ENCODE measurements at places on chromosomes 13 and 19.

DNA sequence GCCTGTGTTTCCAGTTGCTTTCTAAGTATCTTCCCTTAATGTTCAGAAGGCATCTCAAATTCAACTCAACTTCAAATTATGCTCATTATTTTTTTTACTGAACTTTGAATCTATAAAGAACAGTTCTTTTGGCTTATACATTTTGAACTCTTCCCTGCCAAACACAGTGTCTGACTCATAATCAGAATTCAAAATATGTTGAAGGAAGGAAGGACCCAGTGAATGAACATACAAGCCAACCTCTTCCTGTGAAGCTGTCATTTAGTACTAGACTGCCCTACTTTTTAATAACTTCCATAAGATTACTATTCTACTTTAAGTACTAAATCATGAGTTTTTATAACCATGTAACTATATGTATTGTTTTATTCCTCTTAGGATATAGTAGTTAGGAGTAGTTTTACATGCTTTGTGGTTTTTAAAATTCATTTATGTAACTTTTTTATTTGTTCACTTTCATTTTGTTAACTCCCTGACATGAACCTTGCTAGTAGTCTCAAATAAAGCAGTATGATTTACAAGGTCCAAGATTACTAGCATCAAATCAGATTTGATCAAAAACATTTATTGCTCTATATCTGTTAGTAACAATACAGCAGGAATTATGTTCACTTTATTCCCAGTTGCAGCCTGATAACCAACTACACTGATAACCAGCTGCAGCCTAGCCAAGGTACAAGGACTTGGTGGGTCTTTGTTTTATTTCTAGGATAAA is 6.4 kb downstream of the NUDT15 start:
- DNase-seq = no peak

GRCh38 chr13:19573120-19573716 is 11.9 kb upstream of the TPTE2 start:
- no peak for DNase-seq

DNA sequence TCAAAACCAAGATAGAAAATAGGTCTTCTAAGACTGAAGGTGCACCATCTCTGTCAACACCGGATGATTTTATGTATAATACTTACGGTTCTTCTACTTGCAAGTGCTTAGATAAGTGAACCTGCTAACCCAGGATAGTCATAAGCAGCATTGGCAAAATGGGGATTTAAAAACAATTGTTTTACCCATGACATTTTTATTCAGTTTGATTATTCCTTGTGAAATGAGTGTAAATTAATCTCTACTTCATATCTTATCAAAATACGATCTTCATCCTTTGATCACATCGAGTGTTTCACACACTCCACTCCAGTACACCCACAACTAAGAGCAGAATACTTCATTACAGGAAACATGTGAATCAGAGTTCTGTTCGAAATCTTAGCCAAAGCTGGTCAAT is 23.0 kb upstream of the MTRF1 start:
- DNase-seq = no peak

GRCh38 chr13:48542581-48543341 is 9.9 kb upstream of the RCBTB2 start:
- peak; percentile 36 for DNase-seq

GRCh38 chr19:31436121-31436776 is 87.0 kb upstream of the TSHZ3 start:
- DNase-seq = no peak

GRCh38 chr19:10388957-10389356 is 8.6 kb upstream of the TYK2 start:
- DNase-seq = peak; percentile 87

GRCh38 chr19:51143486-51143885 is 1.4 kb downstream of the SIGLEC7 start:
- no peak for DNase-seq

DNA sequence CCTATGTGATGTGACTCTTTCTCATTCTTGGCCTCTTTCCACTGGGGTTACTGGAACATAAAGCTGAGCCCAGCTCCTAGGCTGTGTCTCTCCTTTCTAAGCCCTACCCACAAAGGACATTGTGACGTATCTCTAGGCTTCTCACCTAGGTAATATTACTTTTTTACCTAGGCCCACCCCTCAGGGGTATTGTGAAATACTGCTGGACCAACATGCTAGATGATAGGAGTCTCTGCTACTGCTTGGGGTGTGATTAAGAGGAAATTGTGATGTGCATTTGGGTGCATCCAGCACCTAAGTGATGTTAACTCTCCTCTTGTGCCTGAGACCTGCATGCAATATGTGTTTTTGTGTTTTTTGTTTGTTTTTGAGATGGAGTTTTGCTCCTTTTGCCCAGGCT is 22.8 kb upstream of the ZNF254 start:
- no peak for DNase-seq

- DNase-seq = no peak
Measured at GRCh38 chr13:113297370-113298042, 467 bp downstream of the LAMP1 start.

GRCh38 chr13:83183439-83184149 is 698.7 kb downstream of the SLITRK1 start:
- no peak for DNase-seq

GRCh38 chr19:55866521-55866920 is 30.2 kb downstream of the NLRP4 start:
- no peak for DNase-seq

- DNase-seq = no peak
Measured at GRCh38 chr19:54253331-54254194, 3.5 kb downstream of the LILRB5 start.

- DNase-seq = no peak
Measured at GRCh38 chr13:89897681-89898080, 1449.8 kb upstream of the MIR17HG start.

- no peak for DNase-seq
Measured at GRCh38 chr19:41357746-41358145, 4.0 kb upstream of the TGFB1 start.

DNA sequence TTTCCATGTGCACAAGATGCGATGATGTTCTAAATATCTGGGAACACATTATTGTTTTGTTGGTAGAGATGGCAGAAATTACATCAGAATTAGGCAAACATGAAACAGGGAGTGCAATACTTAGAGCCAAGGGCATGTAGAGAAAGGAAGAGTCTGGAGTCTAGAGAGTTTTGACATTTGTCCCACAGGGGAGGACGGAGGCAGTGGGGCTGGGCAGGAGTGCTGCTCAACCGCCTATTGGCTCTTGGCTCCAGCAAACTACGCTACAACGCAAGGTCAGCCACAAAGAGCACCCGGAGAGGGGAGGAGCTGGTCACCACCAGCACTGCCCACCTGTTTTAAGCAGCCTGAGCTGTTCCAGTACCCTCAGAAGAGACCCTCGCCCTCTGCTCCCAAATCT is 108.3 kb downstream of the ABCC4 start:
- no peak for DNase-seq

DNA sequence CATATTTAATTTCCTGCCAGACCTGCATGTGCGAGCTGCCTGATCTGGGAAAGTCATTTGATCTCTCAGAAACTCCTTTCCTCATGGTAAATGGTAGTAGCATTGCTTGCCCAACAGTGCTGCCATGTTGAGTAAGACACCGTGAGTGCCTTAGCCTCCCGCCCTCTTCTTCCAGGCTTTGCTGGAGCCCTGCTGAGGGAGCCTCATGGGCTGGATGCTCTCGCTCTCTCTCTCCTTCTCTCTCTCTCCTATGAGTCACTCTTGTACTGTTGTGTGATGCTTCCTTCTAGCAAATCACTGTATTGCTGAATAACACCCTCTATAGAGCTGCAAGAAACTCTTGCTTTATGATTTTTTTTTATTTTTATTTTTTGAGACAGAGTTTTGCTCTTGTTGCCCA is 365.5 kb downstream of the UQCRFS1 start:
- no peak for DNase-seq

DNA sequence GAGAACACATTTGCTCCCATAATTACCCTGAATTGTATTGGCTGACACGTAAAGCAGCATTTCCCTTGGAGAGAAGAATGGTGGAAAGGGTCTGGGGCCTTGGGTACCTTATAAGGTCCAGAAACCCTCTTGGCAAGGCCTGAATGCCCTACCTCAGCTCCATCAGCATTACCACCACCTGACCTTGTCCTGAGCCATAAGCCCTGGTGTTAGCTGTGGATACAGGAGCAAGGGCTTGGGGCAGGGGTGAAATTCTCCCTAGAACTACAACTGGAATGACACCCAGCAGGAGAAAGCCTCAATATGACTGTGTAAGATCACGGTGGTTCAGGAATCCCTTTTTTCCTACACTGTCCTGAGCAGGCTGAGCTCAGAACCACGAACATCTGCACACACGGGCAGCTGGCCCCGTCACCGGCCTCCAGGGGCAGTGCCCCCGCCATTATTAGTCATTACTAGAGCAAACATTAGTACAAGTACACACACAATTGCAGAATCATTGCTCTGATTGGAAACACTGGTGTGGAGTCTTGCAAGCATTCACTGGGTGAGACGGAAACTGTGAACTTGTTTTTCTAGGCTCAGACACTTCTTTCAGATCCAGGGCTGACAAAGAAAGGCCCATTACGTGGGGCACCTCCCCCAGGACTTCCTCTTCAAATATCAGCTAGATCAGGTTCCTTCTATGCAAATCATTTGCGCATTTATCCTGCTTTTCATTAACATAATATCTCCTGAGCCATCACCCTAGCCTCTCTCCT is 26.8 kb upstream of the MTIF3 start:
- DNase-seq = no peak

- no peak for DNase-seq
Measured at GRCh38 chr19:7507884-7508283, 8.0 kb upstream of the ZNF358 start.

DNA sequence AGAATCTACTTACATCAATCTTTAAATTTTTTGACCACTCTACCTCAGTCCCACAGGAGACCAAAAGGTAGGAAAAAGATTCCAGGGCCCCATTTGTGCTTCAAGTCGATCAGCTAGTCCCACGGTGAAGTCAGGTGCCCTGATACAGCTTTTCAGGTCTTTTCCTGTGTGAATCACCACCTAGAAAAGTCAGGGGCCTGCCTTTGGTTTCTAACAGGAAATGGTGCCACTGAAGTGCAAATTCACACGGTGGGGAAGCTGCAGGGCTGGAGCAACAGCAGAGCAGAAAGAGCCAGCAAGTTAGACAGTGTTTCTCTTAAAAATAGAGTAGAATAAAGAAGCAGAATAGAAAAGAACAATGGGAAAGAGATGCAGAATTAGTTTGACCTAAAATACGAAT is 107.5 kb downstream of the KLF12 start:
- DNase-seq = no peak

GRCh38 chr19:38781058-38781457 is 7.7 kb upstream of the LGALS7 start:
- DNase-seq = no peak

GRCh38 chr13:113815151-113816058 is 48.5 kb downstream of the GAS6 start:
- DNase-seq = no peak

DNA sequence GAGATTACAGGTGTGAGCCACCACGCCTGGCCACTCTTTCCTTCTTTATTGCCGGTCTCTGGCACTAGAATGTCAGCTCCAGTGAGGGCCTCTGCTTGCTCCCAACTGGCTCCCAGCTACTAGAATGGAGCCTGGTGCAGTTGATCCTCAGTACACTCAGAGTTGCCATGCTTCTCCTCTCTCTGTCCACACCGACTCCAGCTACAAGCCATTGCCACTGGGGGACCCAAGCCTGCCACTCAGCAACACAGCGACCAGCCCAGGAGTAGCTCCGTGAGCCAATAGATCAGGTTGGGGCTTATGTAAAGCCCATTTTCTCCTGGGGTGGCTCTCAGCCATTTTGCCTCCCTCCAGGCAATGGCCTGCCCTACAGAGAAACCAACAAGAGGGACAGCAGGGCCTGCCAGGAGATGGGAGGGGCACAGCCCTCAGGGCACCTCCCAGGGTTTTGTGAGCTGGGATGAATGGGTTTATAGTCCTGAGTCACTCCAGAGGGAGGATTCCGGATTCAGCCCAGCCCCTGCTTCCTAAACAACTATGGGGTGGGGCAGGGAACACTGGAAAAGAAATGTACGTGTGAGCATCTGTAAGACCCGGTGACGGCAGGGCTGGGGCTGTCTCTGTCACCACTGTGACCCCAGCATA is 36.5 kb downstream of the OPA3 start:
- DNase-seq = no peak

GRCh38 chr13:20288561-20288960 is 56.4 kb upstream of the GJB6 start:
- DNase-seq = no peak

- DNase-seq = no peak
Measured at GRCh38 chr19:14530005-14530348, 583 bp downstream of the TECR start.

DNA sequence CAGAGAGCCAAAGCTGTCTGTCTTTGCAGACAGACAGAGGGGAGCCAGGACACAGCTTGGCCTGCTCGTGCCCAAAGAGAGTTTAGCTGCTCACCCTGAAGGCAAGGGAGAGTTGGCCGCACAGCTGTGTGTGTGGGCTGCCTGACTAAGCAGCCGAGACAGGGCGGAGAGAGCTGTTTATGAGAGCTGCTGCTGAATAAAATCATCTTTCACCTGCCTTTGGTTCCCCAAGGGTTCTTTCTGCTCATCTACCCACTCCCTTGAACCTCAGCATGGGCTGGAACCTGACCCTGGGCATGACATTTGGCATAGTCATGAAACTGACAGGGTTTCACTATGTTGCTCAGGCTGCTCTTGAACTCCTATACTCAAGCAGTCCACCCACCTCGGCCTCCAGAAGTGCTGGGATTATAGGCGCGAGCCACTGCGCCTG is 98.2 kb downstream of the RBM26 start:
- DNase-seq = no peak

- DNase-seq = no peak
Measured at GRCh38 chr13:50892210-50892944, 17.2 kb upstream of the RNASEH2B start.
